ENCODE measurements at places on chromosomes 6 and 20.
A peak's percentile ranks its signal among the peaks of the same experiment; 100 is the strongest.

- DNase-seq, result no peak
Observed at GRCh38 chr20:38896009-38896594, 30.1 kb upstream of the FAM83D start.

- DNase-seq, result no peak
Observed at GRCh38 chr20:46558511-46558959, 8.1 kb upstream of the OCSTAMP start.

- no peak for DNase-seq
Observed at GRCh38 chr6:47634210-47635047, 64.0 kb upstream of the ADGRF4 start.

DNA sequence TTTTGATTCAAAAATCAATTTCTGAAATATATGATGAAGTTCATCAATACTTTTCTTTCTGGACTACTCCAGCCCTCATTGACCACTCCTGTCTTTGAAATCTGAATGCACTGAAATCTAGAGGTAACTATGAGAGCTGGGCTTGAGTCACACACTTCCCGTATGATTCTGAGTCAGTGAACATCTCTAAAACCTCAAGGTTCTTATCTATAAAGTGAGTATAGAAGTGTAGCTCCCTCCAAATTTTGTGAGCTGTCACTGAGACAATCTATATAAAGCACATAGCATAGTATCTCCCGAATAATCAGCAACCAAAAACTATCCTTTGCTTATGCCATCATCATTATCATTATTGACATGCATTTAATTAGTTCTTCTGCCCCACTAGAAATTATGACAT lies 182.4 kb downstream of the TSHZ2 start:
- no peak for DNase-seq

DNA sequence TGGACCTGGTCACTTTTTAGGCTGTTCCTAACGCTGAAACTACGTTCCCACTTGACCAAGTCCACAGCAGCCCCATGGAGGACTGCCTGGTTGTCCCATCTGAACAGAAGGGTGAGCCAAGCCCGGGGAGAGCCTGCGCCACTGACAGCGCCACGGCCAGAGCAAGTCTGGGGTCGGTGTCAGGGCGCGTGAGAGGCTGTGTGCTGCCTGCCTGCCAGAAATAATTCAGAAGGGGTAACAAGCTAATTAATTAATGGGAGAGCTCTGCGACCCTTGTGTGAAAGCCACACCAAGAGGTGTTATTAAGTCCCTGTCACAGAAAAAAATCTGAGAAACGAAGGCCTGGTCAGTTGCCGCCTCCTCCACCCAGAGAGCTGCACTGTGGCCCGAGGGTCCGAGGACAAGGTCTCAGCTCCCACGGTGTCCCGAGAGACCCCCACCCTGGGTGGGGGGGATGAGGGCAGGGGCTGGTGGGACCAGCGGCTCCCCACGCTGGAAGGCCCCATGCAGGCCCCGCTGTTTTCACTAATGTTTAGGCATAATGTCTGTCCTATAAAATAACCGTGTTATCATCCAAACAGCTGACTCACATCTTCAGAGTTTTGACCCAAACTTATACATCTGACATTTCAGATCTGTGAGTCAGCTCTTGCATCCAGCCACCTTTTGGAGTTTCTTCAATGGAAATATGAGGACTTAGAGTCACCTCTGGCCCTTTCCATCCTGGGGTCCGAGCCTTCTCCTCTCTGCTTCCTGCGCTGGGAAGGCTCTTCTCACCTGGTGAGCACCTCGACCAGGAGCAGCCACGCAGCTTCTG lies 58.5 kb downstream of the DLL1 start:
- no peak for DNase-seq

DNA sequence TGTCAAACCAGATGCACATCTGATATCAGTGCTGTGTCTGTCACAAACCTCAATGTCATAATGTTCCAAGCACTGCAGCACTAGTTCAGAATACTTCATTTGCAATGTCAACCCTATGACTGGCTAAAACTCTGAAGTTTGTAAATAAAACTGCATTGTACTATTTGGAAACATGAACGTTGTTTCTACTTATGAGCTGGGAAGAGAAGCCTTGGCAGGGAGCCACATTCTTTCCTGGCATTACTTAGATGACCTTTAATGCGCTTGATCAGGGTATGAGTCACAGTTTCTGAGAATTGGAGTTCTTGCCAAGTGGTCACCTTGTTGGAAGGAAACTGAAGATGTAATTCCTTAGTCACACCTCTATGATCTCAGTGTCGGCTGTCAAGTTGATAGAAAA lies 664.8 kb upstream of the MMS22L start:
- no peak for DNase-seq

- DNase-seq, result no peak
Observed at GRCh38 chr6:113171882-113172281, 685.3 kb upstream of the MARCKS start.

DNA sequence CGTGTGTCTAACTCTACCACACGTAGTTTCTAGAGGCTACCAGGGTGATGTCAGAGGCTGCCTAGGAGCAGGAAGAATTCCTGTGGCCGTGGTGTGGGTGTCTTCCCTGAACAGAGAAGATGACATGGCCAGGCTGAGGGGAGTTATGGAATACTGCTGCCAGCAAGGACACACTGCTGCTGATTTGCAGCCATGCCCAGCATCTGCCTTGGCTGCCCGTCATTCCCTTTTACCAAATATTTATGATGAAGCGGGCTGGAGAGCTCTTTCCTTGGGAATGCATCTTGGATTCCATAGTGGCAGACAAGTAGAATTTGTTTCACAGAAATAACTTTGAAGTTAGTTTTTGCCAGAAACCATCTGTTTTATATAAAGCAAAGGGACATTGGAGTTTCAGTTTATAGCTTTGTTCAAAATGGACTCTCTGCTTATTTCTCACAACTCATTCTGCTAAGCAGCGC lies 80.8 kb upstream of the VSTM2L start:
- peak; percentile 47 for DNase-seq

- no peak for DNase-seq
Observed at GRCh38 chr20:12391099-12391498, 473.4 kb downstream of the BTBD3 start.

DNA sequence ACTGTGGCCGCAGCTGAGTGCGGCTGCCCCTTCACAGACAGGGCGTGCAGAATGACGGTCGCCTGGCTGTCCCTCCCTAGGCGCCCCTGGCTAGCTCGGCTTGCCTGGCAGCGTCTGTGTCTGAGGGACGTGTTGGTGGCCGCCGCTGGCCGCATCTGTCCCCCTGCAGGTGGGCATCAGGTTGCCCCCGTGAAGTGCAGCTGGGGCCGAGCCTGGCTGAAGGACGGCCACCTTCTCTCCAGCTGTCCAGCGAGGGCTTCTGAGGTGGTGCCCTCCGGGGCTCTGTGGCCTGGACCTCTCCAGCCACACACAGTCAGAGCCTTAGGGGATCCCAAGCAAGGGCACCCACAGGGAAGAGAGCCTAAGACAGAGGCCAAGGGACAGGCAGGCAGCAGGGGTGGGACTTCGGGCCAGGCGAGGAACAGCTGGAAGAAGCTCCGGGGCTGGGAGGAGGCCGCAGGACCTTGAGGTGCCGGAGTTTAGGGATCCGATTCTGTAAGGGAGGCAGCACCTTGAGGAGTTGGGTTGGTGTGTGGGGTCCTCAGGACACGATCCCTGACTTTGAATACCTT lies 89.0 kb upstream of the EPB41L1 start:
- DNase-seq, result peak; percentile 30

DNA sequence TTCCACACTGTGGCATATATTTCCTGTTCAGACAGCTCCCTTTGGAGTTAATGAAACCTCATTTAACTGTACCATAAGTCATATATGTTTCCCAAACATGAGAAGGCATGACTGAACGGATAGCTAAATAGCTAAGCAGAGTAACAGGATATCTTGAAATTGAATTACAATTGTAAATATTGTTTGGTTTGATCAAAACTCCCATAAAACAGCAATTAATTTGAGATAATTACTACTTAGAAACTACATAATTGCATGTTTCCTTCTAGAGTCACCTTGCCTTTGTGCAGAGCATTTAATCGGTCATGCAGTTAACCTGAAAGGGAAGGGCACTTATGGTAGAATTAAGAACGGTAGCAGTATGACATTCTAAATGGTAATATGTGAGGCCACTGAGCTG lies 179.0 kb upstream of the MAP3K7 start:
- no peak for DNase-seq

DNA sequence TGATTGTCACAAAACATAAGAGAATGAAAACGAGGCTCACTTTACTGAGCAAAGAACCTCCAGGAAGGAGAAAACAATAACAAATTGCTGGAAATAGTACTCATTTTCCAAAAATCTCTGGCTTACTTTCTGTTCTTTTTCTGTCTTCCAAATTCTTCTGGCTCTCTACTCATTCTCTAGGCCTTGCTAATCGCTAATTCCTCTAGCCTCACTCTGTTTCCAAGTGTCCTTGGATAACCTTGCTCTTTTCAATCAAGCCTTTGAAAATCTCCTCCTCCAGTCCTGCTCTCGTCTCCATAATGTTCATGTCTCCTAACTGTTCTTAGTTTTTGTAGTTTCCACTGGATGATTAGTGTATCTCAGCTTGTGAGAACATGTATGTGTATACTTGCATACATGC lies 96.2 kb upstream of the MAP7 start:
- DNase-seq, result no peak

DNA sequence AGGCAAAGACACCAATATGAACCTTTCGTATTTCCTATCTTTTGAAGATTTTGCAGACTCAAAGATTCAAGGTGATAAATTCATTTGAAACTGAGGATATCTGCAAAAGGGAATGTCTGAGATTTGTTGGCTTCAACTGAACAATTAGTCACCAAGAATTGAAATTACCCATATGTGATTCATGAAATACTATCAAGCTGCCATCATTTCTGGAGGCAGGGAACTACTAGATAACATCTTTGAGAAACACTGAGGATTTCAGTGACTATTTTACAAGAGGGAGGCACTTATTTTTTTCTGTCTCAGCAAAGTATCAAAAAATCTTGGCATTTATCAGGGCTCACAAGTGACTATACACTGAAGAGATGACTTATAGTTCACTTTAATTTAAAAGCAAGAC lies 39.8 kb upstream of the MMS22L start:
- DNase-seq, result no peak

DNA sequence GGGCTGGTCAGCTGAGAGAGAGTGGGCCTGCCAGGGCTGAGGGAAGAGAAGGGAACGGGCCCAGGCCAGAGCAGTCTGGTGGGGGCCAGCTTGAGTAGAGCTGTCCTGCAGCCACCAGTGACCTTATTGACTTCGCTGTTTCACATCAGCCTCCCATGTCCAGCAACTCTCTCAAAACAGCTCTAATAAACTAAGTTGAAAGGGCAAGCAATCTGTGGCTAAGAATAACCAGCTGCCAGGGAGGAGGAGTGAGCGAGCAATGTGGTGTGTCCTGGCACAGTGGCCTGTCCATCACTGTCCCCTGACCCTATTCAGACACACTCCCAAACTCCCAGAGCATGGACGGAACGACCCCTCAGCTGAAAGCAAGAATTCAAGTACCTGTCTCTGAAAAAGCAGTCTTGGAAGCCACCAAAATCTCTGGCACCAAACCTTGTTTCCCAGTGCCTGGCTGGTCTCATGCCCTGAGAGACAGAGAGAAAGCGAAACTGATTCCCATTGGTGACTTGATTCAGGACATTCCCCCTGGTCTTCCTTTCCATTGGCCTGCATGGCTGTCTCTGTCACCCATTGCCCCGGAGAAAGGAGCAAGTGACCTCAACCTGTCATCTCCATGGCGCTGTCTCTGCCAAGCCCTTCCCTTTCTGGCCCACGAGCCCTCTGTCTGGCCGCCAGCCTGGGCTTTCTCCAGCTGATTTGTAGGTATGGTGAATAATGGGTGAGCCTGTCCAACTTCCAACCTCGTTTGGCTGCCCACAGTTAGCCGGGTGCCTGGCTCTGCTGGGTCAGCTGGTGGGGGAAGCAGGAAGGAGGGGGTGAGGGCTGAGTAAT lies at the start of gene DDO:
Gene DDO (minus strand): TSS at position 490 of the 831 bp plus-strand sequence. CDS start 2,113 bp downstream, outside the sequence.
- no peak for DNase-seq

DNA sequence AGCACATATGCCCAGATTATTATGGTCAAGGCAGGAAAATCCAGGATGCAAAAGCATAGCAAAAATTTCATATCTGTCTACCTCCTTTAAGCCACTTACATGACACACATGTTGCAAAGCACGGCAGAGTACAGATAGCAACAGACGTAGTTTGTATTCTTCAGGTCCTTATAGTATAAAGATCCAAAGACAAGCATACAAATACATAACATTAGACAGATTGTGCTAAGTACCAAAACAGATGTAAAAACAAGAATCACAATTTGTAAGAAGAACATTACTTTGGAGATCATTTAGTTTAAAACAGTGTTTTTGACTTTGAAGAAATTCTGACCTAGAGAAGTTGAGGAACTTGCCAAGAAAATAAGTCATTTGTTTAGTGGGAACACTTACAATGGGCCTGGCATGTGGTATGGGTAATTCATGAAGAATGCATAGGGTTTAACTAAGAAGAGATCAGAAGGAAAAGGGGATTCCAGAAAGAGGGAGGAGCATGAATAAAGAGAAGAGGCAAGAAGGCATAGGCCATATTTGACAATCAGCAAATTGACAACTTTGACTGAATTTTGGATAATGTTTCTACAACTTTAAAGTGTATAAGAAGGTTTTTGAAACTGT lies 30.6 kb upstream of the LMBRD1 start:
- DNase-seq, result no peak

DNA sequence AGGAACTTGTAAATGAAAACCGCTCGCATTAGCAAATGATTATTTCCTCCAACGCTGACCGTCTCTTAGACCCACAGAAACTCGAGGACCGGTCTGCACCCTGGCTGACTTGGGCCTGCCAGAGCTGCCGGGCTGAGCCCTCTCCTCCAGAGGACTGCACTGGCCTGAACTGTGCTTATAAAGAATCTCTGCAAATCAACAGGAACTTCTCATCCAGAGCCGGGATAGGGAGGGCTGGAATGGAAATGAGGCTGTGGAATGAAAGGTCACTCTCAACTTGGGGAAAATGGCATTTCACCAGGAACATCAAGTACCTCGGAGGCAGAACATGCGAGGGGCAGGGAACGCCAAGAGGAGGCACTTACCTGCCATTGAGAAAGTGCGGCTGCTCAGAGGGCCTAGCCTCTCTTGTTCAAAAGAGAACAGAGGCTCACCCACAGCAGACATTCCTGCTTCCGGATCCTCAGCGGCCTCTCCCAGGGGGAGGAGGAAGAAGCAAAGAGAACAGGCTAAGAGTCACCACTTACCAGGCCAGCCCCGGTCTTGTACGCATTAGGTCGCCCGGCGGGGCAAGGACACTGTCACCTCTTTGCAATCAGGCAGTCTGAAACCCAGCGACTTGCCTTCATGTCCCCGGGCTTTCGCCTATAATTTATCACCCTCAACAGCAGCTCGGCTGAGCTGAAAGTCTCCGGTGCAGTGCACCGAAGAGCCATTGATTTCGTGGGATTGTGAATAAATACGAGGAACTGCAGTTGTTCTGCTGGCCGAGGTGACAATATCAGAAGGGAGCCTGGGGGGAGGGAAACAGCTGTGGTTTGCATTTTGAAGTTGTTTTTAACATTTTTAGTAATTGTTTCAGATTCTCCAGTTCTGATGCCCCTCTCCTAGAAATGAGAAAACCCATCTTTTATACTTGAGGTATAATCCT lies 37.6 kb downstream of the ZMYND8 start:
- DNase-seq, result peak; percentile 72

- DNase-seq, result no peak
Observed at GRCh38 chr6:103872233-103872632, 987.5 kb downstream of the HACE1 start.

Measured in left hindlimb (tissue), 1 donor.